ENCODE measurements at places on chromosomes 2 and 18.

DNA sequence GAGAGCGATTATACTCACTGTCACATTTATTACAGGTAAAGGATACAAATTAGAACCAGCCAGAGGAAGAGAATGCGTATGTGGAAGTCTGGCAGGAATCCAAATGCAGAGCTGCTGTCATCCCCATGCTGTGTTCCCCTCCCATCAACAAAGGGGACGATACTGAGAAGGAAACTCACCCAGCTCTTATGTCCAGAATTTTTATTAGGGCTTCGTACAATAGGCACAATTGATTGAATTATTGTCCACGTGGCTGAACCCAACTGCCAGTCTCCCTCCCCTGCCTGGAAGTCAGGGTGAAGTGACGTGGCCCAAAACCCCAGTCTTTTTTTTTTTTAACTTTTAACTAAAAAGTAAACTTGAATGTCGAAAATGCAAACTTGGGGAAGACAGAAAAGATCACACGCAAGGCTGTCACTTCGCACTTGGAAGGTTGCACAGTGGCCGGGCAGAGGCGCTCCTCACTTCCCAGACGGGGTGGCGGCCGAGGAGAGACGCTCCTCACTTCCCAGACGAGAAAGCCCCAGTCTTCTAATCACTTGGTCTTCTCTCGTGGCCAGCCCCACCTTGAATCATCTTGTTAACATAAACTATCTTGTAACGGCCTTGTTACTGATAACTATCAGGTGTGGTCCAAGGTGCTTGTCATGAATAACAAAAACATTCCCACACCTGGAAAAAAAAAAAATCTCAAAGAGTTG is 40.0 kb upstream of the ITSN2 start:
- no peak for DNase-seq

DNA sequence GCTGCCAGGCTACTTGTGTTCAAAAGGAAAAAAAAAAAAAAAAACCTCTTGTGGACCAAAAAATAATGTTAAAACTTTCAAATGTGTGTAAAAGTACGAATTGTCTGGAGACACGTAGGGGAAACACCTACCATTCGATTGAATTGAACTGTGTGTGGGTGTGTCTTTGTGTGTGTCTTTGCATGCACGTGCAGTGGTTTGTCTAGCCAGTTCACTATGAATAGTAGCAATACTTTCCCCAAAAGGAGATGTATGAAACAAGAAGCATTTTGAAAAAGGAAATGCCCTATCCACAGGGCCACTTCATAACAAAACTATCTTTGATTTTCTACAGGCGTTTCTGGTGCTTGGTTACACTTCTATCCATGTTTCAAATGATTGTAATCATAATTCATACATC is 186.8 kb downstream of the RPRM start:
- DNase-seq: no peak

- DNase-seq: no peak
Measured at GRCh38 chr2:3779496-3780049, 76.2 kb downstream of the DCDC2C start.

- no peak for DNase-seq
Measured at GRCh38 chr2:124649001-124649400, 623.9 kb downstream of the CNTNAP5 start.

GRCh38 chr2:85584354-85584856 is at the start of gene VAMP5:
Gene VAMP5 (plus strand): TSS chr2:85584431. CDS start chr2:85584491, 60 bp downstream.
- no peak for DNase-seq

- peak; percentile 94 for DNase-seq
Measured at GRCh38 chr18:28176948-28177827, at the start of gene CDH2. Gene CDH2 (minus strand): TSS chr18:28177130. CDS start chr18:28177022, 108 bp downstream.

DNA sequence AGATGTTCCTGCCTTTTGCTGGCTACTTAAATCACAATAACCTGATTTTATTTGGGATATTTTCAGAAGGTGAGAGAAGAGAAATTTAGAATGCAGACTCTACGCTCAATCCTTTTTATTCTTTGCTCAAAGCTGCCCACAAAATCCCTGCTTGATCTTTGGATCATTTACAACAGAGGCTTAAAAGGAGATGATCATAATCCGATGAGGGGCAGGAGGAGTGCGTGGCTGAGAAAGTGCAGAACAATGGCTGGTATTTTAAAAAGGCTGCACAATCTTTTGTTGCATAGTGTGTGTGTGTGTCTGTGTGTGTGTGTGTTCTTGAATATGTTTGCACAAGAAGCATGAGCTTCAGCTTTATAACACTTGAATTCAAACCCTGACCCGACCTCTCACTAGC is 256.3 kb upstream of the MYT1L start:
- no peak for DNase-seq

Data from SK-N-DZ (cell line).